NCI-H1048 (cell line): ENCODE measurements at places on chromosomes 4 and X.

- no peak for DNase-seq
Measured at GRCh38 chr4:101218346-101218745, 129.0 kb downstream of the PPP3CA start.

DNA sequence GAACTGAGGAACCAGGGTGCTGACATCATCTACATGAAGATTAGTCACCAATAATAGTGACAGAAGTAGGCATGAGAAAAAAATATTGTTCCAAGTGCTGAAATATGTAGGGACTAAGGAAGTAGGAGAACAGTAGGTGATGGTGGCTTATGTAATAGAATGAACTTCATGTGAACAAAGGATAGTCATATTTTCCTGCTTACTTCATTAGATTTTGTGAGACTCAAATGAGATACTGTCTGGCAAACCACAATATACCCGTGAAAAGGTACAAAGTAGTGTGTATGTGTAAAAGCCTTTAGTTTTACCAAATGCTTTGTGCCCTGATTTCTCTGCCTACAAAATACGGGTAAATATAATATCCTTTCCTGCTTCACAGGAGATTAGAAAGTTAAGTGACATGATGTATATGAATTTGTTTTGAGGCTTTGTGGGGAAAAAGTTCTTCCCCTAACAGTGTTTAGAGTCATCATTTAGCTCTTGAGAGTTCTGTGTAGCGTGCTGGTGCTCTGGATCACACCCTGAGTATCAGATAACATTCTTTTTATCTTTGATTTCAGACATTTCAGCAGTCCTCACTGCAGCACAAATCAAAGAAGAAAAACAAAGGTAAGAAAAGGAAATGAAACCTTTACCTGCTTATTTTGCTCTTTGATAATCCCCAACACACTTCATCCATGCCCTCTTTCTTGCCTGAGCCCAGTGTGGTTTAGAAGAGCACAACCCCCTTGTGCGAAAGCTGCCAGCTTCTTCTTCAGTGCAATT lies 67.9 kb downstream of the KLHL34 start:
- no peak for DNase-seq

DNA sequence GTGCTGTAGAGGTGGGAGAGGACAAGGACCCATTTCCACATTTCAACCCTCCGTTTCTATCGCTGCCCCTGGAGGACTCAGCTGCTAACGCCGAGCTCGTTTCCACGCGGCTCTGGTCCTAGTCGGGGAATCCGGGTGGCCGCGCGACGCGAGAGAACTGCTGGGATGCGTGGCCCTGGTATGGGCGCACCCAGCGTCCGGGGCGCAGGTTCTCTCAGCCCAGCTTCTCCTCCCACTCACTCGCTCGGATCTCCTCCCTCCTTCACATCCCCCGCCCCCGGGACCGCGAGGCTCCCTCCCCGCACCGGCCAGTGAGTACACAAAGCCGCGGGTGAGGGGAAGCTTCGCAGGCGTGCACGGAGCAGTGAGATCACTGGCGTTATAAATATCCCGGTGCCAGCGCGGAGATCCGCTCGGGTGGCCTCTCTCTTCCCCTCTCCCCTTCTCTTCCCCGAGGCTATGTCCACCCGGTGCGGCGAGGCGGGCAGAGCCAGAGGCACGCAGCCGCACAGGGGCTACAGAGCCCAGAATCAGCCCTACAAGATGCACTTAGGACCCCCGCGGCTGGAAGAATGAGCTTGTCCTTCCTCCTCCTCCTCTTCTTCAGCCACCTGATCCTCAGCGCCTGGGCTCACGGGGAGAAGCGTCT lies at the start of gene FGF5:
Gene FGF5, plus strand, starts transcription at position 412 of the 649 bp plus-strand sequence. Its CDS starts 161 bp downstream, at position 573.
- DNase-seq = no peak

GRCh38 chr4:184122631-184123408 lies 94.9 kb downstream of the ENPP6 start:
- no peak for DNase-seq

DNA sequence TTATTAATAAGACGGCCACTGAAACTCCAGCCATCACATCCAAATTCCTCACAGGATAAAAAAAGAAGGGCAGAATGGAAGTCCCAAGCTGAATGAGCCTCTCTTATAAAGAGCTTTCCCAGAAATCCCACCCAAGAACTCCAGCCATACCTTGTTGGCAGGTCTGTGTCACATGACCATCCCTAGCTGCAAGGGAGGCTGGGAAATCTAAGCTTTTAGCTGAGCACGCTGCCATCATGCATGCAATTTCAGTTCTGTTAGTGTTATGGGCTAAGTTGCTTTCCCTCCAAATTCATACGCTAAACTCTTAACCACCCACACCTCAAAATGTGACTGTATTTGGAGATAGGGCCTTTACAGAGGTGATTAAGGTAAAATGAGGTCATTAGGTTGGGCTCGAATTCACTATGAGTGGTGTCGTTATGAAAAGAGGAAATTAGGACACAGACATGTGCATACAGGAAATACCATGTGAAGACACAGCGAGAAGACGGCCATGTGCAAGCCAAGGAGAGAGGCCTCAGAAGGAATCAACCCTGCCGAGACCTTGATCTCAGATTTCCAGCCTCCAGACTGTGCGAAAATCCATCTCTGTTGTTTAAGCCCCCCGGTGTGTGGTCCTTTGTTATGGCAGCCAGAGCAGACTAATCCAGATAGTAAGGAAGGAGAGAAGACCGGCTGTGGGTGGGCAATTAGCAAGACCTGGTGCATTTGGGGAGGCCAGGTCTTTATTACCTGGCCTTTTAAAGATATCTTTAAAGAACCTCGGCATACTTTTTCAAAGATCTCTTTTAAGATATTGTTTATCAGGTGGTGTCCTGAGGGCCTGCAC lies 317.6 kb downstream of the BCOR start:
- no peak for DNase-seq
